ENCODE measurements at places on chromosomes 1 and 21.

DNA sequence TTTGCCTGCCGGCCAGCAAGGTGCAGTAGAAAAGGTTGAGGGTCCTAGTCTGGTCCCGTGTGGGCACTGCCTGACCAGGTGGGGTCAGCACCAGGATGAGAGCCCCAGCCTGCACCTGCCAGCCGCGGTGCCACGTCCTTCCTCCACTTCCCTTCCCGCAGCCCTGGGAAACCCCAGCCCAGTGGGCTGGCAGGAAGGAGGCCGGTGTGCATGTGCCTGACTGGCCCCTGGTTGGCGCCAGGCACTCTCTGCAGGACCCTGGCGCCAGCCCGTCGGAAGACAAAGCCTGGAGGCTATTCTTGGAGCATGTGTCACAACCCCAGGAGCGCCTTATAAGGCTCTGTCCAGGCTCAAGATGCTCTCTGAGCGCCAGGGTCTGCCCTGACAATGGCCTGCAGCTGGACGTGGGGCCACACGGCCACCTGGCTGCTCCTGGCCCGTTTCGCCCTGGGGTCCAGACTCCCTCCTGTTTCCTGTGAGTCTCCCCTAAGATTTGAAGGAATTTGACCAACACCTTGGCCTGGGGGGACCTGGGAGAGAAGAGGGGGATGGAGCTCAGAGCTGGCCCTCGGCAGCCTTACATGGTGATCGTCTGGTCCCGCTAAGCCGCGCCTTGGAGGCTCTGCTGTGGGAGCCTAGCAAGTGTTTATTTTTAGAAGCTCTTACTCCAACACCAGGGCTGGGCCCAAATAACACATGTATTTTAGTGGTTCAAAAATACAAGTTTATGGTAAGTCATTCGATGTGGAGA lies 31.9 kb upstream of the POFUT2 start:
- DNase-seq = no peak

- DNase-seq = no peak
These were observed 198.9 kb upstream of the UBE2U start for GRCh38 chr1:64004451-64005025.

DNA sequence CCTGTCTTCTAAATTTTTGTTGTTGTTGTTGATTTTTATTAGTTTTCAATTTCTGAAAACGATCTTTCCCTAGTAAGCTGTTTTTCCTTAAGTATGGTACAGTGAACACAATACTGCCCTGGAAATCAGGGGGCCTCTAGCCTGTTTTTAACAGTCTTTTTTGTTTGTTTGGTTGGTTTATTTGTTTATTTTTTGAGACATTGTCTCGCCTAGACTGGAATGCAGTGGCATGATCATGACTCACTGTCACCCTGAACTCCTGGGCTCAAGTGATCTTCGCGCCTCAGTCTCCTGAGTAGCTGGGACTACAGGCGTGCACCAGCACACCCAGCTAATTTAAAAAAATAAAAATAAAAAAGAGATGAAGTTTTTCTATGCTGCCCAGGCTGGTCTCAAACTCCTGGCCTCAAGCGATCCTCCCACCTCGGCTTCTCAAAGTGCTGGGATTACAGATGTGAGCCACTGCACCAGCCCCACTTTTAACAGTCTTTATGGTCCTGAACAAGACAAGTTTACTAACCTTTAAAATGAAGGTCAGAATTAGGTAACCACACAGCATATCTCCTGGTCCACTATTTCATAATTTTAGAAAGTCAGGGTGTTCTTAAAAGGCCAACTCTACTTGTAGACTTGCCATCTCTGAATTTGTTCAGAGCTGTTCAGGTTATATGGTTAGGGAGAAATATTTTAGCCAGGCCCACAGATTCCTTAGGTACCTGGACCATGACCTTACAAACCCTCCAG lies 35.4 kb downstream of the TBCE start:
- no peak for DNase-seq

- DNase-seq = no peak
These were observed 5.7 kb downstream of the GRHL3 start for GRCh38 chr1:24324903-24325302.

DNA sequence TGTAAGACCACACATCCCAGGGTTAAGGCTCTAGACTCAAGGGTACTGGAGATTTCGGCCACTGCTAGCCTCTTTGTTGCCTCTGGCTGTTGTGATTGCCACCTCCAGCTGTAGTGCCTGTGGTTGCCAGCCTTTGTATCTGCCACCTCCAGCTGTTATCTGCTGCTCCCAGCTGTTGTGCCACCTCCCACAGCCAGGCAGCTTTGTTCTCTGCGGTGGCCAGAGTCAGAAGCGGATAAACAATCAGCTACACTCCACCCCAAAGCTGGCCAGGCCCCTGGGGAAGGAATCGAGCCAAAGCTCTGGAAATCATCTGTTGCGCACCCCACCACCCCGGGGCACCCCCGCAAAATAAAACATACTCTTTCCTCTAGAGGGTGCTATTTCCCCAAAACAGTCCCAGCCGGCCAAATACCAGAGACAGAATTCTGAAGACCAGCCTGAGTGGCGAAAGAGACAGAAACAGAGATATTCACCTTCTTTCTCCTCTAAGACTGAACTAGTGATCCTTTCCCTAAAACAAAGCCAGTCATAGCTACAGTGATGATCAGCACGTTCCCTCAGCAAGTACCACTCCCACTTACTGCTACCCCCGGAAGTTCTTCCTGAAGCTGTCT lies 14.8 kb upstream of the PIGM start:
- DNase-seq = peak; percentile 18

- DNase-seq = no peak
These were observed 2.0 kb downstream of the HPDL start for GRCh38 chr1:45328680-45329079.

GRCh38 chr1:167440776-167441175 lies 77.6 kb downstream of the CD247 start:
- no peak for DNase-seq

DNA sequence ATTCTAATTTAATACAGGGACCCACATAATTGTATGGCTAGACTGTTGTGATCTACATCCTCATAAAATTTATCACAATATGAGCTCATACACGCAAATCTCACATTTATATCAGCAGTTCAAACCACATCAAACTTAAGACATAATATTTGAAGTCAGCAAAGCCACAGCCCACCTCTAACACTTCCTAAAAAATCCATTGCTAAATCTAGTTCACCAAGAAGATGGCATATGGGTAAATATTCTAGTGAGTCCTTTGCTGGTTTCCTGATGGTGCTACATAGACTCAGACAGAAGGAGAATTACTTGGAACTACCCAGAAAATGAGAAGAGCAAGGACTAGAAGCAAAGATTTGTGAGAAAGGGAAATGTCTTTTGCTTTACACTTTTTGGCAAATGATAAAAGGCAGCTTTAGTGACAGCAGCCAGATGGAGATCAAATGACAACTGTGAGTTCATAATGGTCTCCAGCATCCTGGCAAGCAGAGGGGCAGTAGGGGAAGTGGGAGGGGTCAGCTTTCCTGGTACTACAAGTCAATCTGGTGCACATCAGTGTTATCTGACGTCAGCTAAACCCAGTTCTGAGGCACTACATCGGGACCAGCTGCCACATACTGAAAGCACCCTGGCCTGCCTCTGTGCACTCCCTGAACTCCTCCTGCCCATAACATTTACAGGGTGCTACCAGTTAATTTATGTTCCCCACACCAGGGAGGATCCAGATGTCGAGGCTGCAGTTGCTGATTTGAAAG lies 10.6 kb upstream of the GADD45A start:
- no peak for DNase-seq

DNA sequence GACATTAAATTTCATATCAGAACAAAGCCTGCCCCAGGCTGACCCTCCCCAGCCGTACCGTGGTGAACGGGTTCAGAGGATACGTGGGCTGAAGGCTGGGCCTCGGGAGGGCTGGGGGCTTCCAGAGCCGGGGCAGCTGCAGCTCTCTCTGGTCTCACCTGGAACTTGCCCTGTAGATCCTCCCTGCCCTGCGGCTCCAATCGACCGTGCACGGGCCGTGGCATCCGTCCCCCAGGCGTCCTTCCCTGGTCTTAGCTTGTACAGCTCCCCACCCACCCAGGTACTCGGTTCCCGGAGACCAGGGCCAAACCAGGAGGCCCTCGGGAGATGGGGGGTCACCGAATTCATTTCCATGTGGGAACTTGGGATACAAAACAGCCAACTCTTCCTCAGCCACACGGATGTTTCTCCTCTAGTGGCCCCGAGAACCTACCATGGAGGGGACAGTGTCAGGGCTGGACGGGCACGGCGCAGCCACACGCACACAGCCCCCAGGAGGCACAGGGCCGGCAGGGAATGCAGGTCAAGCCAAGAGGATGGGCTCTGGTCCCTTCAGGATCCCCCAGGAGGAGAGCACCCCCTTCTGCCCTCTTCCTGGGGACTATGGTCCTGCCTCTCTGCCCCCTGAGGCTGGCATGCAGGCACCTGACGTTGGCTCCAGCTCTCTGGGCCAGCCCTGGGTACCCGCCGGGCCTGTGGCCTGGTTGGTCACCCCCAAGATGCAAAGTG lies 3.1 kb downstream of the B3GALT6 start:
- no peak for DNase-seq

DNA sequence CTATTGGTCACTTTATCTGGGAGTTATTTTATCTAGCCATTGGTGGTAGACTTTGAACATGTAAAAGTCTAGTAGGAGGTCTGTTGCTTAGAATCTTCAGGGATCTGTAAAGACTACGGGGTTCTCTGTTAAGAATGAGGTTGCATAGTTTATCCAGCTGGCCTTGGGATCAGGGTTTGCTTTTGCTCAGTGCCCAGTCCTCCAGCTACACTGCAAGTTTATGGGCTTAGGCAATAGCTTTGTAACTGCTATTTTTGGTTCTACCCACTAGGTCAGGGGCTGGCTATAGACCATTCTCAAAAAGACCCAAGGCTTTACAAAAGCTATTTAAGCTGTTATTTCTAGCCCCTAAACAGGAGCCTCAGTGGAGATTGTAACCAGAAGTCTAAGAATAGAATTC lies 9.8 kb downstream of the SH3GLB1 start:
- DNase-seq = no peak

GRCh38 chr1:78854556-78854955 lies 152.0 kb downstream of the ADGRL4 start:
- DNase-seq = no peak

GRCh38 chr1:107599220-107599619 lies 365.8 kb downstream of the VAV3 start:
- DNase-seq = no peak

DNA sequence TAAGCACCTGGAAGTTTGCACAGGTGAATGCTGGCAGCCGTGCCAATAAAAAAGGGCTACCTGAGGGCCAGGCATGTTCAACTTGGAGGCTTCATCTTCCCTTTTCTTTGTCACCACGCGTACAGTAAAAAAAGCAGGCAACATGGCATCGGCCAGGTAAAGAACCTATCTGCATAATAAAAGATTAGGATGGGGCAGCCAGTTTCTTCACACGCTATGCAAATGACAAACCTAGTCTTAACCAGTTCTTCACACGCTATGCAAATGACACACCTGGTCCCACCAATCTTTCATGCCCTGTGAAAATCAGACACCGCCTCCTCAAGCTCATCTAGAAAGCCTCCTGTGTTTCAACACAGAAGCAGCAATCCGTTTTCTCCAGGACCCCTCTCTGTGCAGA lies 413.4 kb downstream of the HLX start:
- DNase-seq = no peak

DNA sequence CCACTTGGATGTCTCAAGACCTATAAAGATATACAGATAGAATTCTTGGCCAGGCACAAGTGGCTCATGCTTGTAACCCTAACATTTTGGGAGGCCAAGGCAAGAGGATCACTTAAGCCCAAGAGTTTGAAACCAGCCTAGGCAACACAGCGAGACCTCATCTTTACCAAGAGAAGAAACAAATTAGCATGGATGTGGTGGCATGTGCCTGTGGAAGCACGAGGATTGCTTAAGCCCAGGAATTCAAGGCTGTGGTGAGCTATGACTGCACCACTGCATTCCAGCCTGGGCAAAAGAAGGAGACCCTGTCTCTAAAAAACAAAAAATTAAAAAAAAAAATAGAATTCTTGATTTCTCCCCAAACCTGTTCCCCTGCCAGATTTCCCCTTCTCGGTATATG lies 8.3 kb downstream of the ASAP3 start:
- DNase-seq = no peak
